Lower lobe of right lung (tissue), 2 donors: ENCODE measurements at places on chromosomes 5 and 9.

GRCh38 chr9:128903079-128903461, 17.7 kb upstream of the PHYHD1 start:
- DNase-seq, result no peak

DNA sequence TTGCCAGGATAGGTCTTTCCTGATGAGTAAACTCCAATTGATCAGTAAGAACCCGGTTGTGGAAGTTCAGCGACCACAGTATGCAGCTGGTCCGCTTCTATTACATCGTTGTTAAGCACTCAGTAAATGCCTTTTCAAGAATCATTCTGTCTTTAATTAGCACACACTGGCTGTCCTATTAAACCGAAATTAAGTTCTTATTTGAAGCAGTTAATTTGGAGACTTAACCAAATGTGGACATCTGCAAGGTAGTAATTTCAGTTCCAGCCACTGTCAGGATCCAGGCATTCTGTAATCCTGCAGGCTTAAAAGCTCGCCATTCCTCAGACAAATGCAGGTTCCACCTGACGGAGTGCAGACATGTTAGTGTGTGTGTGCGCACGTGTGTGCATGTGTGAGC, 254.6 kb downstream of the IRX2 start:
- DNase-seq, result no peak

DNA sequence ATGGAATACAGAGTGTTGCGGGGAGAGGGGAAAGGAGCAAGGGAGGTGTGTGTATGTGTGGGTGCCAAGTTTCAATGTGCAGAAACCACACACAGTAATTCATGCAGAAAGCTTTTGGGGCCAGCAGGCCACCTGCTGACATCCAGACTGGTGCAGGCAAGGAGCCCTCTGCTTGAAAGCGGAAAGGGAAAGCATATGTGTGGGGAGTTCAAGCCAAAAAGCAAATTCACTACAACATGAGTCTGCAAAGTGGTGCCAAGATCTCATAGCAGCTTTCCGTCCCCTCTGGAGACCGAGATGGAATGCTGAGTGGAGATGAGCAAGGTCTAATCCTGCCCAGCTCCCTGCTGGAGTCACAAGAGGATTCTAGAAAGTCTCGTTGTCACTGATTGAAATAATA, 159.7 kb upstream of the VLDLR start:
- no peak for DNase-seq

DNA sequence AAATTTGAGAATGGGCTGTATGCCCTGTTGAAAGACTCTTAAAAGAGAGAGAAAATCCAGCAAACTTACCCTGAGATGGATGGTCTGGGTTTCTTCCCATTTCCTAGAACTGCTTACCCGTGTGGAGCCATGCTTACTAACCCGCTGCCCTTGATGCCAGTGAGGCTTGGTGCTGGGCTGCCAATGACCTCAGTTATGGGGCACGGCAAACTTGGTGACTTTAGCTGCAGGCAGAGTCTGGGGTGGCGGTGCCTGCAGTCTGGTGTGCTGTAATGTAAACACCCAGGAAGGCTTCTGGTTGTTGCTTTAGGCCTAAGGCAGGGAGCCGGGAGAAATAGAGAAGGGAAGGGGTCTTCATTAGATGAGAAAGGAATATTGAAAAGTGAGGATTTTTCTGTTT, 7.3 kb upstream of the TENT4A start:
- DNase-seq, result no peak

DNA sequence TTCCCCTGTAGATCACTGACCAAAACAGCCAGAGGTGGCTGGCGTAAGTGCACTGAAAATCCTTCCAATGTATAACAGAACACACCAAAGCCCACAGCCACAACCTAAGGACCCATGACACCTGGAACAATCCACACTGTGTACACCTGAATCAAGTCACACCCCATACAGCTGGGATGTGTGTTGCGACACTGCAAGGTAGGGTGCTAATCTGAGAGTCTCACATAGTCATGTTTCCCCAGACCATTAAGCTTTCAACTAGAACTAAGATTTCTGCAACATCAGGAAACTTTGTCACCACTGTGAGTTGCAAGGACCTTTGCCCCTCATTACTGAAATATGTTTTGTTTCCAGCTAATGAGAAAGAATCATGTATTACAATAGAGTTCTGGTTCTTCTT, 59.4 kb downstream of the MED27 start:
- DNase-seq, result no peak

- DNase-seq, result no peak
These were observed 27.2 kb upstream of the ZFR start for GRCh38 chr5:32471784-32472183.

GRCh38 chr5:152349683-152350526, 55.2 kb downstream of the NMUR2 start:
- DNase-seq, result peak; percentile 45

DNA sequence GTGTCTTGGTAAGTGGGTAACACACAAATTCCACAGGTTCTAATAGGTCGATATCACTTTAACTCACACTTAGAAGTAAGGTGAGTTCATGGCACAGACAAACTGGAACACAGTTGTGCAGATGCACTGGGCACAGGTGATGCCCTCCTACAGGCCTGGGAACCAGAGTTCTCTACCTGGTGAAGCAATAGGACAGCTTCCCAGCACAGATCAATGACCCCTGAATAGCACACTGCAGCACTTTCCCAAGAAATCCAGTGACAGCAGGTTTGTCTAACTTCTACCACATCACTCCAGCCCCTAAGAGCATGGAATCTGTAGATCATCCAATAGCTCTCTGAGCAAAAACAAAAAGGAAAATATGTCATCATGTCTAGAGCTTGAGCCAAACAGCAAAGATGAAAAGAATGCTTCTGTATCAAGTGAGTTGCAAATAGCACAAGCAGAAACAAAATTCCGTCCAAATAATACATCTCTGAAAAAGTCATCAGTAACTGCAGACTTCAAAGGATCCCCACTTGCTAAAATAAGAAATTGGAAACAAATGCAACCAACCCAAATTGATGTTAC, 33.5 kb downstream of the MOCS2 start:
- DNase-seq, result no peak

- no peak for DNase-seq
These were observed 89.7 kb downstream of the CAAP1 start for GRCh38 chr9:26802921-26803320.

DNA sequence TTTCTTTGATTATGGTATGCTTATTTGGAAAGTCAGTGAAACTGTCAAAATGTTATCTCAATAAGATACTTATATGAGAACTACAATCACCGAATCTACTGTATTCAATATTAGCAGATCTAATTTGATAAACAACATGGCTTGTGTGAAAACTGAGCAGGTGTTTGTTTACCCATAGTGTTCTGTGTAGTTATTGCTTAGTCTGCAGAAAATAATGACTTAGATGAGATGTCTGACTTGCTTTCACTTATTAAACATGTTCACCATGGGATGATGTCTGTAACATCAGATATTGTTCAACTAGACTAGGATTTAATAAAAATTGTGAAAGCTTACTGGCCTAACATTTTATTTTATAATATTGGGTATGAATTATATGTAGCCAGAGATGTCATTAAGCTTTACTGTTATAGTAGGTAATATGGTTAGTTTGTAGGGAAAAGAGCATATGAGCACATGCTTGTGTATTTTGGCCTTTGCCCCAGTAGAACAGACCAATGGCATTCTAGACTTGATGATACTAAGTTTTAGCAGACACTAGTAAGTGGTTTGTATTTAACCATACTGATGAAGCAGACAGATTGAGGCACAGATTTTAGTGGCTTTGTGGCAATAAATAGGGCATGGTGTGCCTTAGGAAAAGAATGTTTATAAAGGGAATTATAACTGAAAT, 16.4 kb downstream of the SUB1 start:
- no peak for DNase-seq

GRCh38 chr9:36576866-36577265, 4.2 kb downstream of the MELK start:
- DNase-seq, result no peak

- DNase-seq, result peak; percentile 16
These were observed 3.5 kb upstream of the GBGT1 start for GRCh38 chr9:133167096-133167730.

DNA sequence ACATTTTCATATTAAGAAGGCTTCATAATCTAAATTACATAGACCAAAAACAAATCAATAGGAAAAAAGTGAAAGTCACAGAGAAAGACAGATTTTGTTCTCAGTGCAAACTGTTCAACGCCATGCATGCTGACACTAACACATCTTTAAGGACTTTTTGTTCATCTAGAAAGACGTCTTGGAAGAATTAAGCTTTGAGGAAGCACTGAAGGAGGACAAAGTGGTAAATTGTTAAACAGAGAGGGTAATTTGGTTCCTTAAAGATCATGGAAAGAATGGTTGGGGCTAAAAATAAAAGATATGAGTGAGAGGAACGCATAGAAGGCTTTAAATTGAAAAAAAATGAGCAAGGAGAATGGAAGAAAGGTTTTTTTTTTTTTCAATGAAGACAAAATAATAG, 9.1 kb downstream of the MEGF9 start:
- DNase-seq, result no peak

- DNase-seq, result no peak
These were observed 117.6 kb upstream of the HMHB1 start for GRCh38 chr5:143694357-143694756.
